HS-27A (cell line): ENCODE measurements at places on chromosomes 3 and 15.

DNA sequence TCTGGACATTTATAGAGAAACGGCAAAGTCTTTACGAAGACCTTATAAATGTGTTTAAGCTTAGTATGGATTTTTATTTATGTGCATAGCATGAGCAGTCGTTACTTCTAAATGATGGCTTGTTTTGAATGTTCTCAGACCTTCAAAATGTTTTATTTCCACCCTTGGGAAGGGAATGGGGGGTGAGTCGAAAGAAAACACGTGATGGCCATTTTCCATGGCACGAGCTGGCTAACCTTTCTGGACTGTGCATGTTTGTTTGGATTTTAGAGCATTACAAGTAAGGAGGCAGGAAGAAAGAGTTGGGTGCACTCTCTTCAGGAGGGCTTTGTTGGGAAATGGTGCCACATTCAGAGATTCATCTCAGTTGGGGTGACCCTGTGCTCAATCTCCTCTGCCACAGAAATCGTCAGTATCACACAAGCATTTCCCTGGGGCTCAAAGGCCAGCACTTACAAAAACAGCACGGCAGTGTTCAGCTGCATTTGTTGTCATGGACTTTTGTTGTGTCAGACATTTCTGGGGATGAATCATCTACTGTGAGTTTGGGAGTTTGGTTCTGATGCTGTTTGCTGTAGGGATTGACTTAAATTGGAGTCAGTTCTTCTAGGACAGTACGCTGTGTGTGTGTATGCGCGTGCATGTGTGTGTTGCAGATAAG is 52.3 kb upstream of the ADAMTS9 start:
- DNase-seq: no peak

DNA sequence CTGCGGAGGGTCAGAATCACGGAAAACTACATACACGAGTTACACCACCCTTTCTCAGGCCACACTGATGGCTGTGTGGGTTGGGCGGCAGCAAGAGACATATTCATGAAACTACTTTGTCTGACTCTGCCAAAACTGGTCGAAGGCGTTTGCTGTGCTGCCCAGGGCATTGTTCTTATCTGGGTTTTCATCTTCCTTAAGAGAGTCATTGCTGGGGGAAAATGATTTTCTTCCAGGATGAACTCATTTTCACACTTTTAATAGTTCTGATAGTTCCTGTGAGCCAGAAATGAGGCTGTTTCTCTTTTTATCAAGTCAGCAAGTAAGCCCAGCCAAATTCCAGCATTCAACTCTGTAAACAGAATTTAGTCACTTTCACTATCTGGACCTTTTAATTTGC is 47.6 kb downstream of the TRIM71 start:
- DNase-seq: no peak

DNA sequence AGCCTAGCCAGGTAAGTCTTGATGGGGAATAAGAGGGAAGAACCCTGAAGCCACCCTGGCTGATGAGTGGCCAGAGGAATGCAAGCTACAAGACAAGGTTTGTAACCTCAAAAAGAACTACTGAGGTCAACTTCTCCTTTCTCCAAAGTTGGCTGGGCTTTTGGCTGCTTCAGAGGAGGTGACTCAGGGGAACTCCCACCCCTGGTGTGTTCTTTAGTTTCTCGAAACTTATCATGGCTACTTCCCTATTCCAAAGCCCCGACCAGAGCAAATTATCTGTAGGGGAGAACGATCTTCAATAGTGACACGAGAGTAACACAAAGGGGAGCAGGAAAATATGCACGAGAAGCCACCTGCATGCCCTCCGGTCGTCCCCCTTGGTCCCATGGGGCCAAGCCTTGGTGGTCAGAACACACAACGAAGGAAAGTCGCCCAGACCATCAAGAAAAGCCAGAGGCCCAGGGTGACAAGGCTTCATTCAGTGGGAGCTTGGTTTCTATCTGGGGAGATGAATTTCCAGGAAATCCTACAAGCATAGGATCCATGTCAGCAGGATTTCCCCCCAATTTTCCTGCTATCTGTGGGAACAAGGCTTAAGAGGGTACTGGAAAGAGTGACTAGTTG is 6.5 kb upstream of the BCL2A1 start:
- no peak for DNase-seq

DNA sequence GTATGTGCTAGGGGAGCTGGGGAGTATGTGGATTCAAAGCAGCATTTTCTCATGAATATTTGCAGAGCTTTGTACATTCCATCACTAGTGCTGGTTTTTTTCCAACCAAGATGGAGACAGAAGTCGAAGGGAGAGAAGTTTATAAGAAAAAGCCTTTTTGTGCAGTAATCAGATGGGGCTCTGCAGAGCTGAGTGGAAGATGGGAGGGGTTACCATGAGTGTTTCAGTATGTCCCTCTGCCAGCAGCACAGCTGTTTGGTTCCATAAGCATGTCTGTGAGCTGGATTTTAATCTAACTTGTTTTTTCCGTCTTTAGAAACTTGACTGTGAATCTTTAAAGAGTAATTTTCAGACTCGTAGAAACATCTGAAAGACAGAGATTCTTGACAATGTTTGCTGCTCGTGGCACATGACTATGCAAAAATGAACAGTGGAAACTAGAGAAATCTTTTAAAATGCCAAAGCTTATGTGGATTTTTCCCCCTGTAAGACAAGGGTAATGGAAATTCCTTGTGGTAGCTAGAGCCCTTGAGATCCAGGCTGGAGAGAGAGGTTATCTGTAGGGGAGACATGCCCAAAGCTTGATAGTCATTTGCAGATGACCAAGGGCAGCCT is 20.3 kb downstream of the STARD9 start:
- DNase-seq: no peak

GRCh38 chr15:29672923-29673809 is 149.1 kb downstream of the TJP1 start:
- no peak for DNase-seq

- peak; percentile 40 for DNase-seq
Measured at GRCh38 chr15:77974098-77974414, 103.5 kb downstream of the TBC1D2B start.

DNA sequence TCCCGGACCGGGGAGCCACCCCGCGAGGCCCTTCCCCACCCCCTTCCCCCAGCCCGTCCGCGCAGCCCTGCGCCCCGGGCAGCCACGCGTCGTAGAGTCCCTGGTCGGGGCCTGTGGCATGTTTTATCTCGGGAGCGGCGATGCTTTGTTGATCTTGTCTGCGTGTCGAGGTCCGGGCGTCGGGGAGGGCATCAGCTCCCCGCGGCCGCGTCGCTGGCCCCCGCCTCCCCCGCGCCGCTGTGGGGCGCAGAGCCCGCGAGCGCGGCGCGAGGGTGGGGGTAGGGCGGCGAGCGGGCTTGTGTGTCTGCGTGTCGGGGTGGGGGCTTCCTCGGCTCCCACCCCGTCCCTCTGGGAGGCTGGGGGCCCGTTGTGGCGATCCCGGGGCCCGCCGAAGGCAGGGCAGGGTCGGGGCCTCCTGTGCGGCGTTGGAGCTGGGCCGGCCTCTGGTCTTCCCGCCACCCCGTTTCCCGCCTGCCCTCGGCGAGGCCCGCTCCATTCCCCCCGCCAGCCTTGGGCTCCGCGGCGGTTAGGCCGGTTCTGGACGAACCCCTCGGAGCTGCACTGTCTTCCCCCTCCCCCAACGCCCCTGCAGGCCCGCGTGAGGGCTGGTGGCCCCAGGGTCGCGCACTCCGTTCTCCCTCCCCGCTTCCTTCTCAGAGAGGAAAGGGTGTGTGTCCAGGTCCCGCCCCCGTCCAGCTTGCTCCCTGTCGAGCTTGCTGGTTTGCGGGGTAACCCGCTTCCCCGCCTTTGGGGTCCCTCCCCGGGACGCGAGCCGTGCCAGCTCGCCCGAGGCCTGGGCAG is 695 bp downstream of the GMPS start:
- no peak for DNase-seq

DNA sequence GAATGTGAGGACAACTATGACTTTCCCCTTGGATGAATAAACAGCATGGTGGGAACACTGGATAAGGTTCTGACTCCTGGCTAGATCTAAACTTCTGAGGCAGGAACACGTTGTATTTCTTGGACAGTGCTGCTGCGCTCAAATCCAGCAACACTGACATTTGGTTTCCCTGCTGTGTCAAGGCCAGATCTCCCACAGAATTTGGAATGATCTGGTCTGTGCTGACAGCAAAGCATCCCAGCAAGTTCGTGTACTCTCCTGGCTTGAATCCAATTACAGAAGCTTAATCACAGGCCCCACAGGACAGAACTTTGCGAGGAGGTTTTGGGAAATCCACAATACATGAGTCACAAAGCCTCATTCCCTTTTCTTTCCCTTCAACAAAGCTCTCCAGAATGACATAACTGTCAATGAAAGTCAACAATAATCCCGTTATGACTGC is 92.5 kb downstream of the ADAMTS9 start:
- no peak for DNase-seq

DNA sequence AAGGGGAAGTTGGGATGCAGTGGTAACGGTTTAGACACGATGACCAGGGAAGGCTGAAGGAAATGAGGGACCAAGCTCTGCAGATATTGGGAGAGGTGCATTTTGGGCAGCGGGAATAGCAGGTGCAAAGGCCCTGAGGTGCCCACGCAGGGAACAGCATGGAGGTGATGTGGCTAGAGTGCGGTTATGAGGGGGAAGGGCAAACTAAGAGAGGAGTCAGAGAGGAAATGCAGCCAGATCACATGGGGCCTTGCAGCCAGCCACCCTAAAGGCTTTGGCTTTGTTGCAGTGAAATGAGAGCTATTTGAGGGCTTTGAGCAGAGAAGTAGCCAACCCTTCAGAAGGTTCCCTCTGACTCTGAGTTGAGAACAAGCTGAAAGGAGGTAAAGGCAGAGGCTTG is 2.6 kb downstream of the SPATA12 start:
- no peak for DNase-seq

- no peak for DNase-seq
Measured at GRCh38 chr15:43525131-43525530, 7.7 kb downstream of the MAP1A start.

DNA sequence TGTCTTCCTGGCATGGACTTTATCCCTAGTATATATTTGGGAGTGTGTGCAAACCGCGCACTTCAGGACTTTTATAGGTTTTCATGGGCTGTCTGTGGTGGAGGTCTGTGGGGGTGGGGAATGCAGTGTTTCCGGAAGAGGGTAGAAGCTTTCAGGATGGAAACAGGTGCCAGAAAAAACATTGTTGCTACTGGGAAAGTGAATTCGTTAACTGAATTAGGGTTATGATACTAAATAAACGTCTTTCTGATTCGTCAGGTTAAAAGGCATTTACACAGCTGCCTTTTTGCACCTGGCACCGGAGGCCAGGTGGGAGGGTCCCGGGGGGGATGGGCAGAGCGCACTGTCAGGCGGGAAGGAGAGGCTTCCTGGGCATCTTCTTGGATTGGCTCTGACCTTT is 62.1 kb downstream of the SLCO3A1 start:
- no peak for DNase-seq

DNA sequence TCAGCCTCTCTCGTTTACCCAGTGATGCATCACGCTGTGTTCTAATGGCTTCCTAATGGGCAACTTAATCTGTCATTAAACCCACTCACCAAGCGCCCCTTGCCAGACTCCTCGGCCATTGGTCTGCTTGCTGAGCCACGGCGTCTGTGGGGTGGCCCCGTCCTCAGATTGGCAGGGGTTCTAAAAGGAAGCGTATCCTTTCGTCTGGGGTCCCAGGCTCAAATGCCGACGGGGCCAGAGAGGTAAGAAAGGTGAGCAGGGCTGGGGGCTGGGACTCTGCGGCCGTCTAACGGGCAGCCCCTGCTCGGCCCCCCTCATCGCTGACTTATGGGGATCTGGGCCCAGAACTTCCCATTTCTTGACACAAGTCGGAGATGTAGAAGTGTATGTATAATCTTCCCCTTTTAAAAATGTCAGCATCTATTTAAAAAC is 315.1 kb upstream of the PROK2 start:
- no peak for DNase-seq

- no peak for DNase-seq
Measured at GRCh38 chr15:47673232-47673761, 44.0 kb upstream of the SEMA6D start.

- DNase-seq: no peak
Measured at GRCh38 chr3:112394003-112394640, 61.2 kb downstream of the CD200 start.

DNA sequence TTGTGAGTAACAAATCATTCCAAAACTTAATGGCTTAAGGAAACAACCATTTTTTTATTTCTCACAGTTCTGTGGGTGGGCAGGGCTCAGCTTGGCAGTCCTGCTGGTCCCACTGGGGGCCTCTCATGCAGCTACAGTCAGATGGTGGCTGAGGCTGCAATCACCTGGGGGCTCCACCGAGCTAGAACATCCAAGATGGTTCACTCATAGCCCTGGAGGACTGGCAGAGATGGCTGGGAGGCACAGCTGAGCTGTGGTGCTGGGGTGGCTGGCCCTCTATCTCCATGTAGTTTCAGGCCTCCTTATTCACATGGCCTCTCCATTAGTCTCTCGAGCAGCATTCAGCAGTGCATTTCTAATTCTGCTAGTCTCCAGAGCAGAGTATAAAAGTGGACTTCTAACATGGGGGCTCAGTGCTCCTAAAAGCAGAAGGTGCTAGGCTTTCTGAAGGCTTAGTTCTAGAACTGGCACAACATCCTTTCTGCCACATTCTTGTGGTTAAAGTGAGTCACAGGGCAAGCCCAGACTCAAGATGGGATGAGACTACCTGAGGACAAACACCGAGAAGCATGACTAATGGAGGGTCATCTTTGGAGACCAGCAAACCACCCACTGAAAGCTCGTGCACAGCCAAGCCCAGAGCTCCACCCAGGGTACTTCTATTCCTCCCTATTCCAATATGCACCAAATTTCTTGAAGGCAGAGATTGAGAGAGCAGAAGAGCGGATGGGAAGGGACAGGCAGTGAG is 6.3 kb downstream of the CAV3 start:
- DNase-seq: peak; percentile 88

- DNase-seq: no peak
Measured at GRCh38 chr15:80561500-80561899, 133.6 kb upstream of the ABHD17C start.

- DNase-seq: no peak
Measured at GRCh38 chr3:140933109-140933508, 8.5 kb upstream of the SLC25A36 start.

GRCh38 chr3:129398803-129399144 is 29.7 kb downstream of the EFCAB12 start:
- DNase-seq: no peak

DNA sequence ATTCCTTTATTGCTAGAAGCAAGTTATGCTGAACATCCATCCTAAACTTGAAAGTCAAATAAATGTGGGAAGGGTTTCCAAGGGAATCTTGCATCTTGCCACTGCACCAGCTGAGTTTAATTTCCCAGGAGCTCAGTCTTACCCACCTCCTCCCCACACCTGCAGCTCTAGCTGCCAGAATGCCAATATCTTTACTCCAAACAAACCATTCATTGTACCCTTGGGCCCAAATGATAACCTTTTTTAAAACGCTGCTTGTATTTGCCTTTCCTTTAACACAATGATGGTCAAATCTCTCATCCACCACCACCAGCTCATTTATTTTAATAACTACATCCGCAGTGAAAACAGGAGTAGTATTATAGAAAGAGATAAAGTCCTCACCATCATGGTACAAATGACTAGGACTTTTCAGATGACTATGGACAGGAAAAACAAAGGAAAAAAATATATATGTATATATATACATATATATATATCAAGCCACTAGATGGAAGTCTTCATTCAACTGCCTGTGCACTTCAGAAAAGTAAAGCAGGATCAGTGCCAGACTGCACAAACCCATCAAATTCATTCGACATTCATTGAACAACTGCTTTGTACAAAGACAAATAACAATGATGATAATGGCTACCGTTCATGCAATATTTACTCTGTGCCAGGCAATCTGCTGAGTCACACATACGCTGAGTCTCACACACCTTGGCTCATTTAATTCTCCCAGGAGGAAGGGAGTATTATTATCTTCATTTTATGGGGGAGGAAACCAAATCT is 44.0 kb downstream of the BFSP2 start:
- DNase-seq: no peak

- no peak for DNase-seq
Measured at GRCh38 chr15:39643727-39644126, 62.8 kb downstream of the THBS1 start.
